ENCODE measurements at places on chromosomes 13 and 19.
A peak's percentile ranks its signal among the peaks of the same experiment; 100 is the strongest.

DNA sequence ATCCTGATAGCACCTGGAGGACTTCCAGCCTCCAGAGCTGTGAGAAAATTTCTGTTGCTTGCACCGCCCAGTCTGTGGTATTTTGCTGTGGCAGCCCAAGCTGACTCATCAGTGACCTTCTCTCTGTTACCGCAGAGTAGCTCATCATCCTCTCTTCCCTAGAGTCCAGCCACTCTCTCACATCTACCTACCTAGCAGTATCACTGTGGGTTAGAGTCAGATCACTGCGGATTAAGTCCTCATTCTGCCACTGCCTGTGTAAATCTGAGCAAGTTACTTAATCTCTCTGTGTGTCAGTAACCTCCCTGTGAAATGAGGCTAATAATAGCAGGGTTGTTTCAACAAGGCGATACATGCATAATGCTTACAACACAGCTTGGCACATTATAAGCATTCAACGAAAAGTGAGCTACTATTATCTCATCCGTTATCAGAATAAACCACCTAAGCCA lies 40.3 kb upstream of the USPL1 start:
- DNase-seq: no peak

GRCh38 chr19:369876-370275 lies 25.3 kb upstream of the MIER2 start:
- DNase-seq: no peak

DNA sequence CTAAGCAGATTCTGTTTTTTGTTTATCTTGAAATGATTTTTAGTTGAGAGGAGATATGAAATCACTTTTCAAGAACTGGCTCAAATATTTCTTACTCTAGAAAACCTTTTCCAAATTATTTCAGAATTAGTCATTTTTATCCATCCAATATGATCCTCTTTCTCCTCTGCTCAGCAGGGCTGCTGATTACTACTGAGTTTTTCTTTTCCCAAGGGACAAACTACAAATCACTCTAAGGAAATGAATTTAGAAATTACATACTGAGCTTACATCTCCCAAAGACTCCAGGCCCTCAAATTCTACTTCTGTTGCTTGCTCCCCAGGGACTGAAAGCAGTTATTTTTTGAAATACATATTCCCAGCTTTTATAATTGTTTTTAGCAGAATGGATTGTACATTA lies 87.4 kb upstream of the UFM1 start:
- no peak for DNase-seq

DNA sequence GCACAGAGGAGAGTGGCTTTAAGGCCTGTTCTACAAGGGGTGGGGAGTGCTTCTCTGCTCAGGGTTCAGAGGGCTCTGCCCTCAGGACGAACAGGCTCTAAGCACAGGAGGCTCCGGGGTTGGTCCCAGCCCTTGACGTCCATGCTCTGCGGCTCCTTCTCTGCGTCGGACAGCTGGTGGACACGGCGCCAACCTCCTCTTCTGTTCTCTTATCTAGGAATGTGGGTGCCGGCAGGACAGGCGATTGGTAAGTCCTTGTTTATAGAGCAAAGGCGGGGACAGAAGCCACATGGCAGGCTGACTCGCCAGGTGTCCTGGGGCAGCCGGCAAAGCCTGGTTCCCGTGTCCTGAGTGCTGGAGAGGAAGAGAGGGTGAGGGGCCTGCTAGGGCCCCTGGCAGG lies 8.4 kb upstream of the RPS15 start:
- no peak for DNase-seq

DNA sequence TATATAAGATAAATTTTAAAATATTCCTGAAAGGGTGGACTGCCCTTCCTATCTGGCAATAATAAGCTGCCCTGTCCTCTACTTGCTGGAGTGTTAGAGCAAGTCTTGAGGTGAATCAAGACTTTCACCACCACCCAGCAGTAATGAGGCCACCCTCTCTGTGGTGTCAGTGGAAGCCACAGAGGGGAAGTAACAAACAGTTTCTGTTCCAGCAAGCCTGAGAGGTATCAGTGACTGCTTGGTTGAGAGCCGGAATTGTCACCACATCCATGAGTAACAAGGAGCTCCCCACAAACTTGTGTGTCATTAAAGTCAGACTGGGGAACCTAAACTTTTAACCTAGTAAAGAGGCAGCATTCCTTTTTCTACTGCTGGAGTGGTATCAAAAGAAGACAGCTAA lies 532.7 kb upstream of the SPRY2 start:
- no peak for DNase-seq

GRCh38 chr19:10625003-10625761 lies at the start of gene SLC44A2:
SLC44A2 (plus strand) TSS chr19:10625553; CDS start chr19:10625634, 81 bp downstream.
- DNase-seq: no peak

- DNase-seq: no peak
Measured at GRCh38 chr13:23365652-23366051, 67.8 kb downstream of the SACS start.

DNA sequence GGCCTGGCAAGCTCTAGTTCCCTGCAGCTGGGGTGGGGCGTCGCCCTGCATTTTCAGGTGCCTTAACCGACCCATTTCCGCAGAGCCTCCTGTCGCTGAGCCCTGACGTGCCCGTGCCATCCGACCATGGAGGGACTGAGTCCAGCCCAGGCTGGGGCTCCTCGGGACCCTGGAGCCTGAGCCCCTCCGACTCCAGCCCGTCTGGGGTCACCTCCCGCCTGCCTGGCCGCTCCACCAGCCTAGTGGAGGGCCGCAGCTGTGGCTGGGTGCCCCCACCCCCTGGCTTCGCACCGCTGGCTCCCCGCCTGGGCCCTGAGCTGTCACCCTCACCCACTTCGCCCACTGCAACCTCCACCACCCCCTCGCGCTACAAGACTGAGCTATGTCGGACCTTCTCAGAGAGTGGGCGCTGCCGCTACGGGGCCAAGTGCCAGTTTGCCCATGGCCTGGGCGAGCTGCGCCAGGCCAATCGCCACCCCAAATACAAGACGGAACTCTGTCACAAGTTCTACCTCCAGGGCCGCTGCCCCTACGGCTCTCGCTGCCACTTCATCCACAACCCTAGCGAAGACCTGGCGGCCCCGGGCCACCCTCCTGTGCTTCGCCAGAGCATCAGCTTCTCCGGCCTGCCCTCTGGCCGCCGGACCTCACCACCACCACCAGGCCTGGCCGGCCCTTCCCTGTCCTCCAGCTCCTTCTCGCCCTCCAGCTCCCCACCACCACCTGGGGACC lies 1.2 kb downstream of the ZFP36 start:
- DNase-seq: peak; percentile 54

GRCh38 chr19:18433735-18434398 lies 4.1 kb downstream of the ISYNA1 start:
- DNase-seq: no peak

- no peak for DNase-seq
Measured at GRCh38 chr13:113272031-113272430, 25.0 kb upstream of the LAMP1 start.

DNA sequence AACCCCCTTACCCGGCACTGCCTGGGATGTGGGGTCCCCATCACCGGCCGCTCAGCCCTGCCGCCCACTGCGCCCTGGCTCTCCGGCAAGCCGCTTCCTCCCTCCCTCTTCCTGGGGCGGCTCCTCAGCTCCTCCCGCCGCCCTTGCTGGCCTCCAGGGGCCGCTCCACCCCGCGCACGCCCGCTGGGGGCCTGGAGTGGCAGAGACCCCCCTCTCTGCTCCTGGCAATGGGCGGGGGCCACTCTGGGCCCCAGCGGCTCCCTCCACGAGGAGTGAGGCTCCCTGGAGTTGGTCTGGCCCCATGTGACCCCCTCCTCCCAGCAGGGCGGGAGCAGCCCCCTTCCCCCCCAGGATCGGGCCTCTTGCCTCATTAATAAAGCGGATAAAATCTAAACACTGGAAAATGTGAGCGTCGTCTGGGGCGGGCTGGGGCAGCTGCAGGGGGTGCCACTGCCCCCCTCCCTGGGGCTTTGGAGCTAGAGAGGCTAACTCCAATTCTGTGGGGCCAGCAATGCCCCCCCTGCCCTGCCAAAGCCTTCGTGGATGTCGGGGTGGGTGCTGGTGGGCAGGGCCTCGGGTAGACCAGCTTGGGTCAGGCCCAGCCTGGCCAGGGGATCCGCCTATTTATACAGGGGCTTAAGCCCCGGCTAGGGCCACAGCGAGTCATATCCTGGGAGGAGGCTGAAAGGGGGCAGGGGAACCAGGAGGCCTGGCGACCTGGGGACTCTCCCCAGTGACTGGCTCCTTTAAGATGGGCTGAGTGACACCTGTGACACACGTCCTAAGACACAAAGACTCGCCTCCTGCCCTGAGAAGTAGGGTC lies at the start of gene PTGER1:
Gene PTGER1, minus strand, starts transcription at position 104 of the 823 bp plus-strand sequence. CDS start 1,034 bp downstream, outside the sequence.
- no peak for DNase-seq

DNA sequence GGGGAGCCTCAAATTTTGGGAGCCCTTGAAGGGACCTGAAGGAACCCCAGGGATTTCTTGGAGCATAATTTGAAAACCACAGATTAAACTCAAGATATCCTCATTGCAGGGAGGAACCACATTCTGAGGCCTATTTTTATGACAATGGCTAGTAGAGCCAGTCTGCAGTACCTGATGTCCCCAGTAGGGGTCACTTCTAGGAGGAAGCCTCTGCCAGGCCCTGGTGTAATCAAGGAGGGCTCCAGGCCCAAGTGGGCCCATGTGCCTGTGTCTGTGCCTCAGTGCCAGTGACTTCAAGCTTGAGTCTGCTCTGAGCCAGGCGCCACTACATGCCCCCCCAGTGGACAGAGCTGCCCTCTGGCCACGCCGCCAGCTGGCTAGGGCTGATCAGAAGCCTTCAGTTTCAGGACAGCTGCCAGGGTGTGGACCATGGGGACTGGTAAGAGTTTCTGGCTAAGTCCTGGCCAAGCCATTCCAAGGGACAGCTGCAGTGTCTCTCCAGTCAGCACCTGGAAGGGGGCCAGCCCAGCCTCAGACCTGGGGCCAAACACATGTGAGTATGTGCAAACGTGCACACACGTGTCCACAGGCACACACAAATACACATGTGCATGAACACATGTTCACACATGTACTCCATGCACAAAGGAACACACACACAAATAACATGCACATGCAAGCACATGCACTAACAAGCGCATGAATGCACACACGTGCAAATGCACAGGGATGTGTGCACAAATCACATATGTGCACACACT lies 20.5 kb upstream of the SLC7A10 start:
- no peak for DNase-seq

DNA sequence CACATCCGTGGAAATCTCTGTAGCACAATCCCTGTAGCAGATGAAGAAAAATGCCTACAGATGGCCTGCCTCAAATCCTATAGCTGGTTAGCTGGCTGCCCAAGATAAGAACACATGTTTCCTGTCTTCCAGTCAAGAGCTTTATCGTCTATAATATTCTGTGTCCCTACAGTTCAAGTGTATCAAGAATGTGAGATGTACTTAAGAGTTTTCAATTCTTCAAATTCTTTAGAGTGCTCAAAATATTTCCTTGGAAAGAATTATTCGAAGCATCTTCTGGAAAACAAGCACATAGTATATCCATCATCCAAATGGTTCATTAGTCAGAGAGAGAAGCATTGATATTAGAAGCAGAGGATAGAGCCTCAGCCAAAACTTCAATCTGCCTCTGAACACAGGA lies 239.8 kb downstream of the COG6 start:
- DNase-seq: no peak

DNA sequence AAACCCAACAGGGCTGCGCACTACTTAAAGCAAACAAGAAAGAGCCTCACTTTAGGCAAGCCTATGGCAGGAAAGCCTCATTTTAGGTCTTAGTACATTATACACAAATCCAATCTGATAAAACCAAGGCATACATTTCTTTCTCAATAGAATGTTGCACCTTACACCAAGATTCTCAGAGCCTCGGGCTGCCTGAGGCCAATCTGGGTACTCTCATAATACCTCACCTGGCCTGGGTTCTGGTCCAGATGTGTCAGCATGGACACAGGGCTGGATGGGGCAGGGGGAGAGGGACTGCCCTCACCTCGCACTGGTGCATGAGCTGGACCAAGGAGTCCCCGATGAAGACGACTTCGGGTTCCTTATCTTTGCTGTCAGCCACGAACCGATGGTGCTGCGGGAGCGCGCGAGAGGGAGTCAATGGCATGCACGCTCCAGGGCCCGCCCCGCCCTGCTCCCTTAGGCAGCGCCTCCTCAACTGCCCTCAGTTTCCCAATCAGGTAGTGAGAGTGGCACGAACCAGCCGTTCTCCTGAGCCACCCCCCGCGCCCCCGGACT lies at the start of gene PRR19:
Gene PRR19, plus strand, starts transcription at position 487 of the 558 bp plus-strand sequence. CDS start 7,453 bp downstream, outside the sequence.
- no peak for DNase-seq

DNA sequence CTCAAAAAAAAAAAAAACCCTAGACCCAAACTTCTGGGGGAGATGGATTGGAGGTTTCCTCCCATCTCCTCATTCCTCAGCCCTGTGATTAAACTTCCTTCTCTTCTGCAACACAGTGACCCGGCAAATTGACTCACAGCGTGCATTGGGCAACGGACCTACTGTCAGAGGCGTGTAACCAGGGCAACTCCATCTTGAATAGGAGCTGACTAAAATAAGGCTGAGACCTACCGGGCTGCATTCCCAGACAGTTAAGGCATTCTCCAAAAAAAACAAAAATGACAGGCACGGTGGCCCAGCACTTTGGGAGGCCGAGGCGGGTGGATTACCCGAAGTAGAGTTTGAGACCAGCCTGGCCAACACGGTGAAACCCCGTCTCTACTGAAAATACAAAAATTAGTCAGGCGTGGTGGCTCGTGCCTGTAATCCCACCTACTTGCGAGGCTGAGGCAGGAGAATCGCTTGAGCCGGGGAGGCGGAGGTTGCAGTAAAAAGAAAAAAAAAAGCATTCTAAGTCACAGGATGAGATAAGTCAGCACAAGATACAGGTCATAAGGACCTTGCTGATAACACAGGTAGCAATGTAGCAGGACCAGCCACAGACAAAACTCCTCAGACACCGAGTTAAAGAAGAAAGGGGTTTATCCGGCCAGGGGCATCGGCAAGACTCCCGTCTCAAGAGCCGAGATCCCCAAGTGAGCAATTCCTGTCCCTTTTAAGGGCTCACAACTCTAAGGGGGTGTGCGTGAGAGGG lies 5.4 kb upstream of the NLRP7 start:
- DNase-seq: no peak

- no peak for DNase-seq
Measured at GRCh38 chr13:25421612-25422011, 49.8 kb downstream of the ATP8A2 start.

DNA sequence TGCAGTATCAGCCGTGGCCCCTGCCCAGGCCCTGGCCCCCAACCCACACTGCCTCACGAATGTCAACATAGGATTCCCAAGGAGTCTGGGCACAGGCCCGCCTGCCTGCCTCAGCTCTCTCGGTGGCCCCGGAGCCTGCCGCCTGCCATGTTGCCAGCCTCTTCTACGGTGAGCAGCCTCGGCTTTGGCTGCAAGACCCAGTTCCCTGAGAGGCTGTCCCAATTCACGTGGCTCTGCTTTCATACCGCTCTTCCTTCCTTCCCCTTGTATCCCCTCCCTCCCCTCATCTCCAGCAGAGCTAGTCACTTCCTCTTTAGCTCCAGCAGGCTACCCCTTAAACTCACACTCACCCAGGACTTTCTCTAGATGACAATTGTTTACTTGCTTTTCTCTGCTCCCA lies 42.7 kb downstream of the SERP2 start:
- no peak for DNase-seq

- no peak for DNase-seq
Measured at GRCh38 chr13:29496241-29496712, 99.2 kb downstream of the SLC7A1 start.

Data from stimulated activated CD4-positive, alpha-beta T cell treated with anti-CD3 and anti-CD28 coated beads, Interleukin-4, amount 100 ng/mL, for 4 hours (primary cell).